ENCODE measurements at places on chromosomes 7 and 10.

GRCh38 chr10:126094537-126094936 is 198.2 kb downstream of the FANK1 start:
- DNase-seq: no peak

DNA sequence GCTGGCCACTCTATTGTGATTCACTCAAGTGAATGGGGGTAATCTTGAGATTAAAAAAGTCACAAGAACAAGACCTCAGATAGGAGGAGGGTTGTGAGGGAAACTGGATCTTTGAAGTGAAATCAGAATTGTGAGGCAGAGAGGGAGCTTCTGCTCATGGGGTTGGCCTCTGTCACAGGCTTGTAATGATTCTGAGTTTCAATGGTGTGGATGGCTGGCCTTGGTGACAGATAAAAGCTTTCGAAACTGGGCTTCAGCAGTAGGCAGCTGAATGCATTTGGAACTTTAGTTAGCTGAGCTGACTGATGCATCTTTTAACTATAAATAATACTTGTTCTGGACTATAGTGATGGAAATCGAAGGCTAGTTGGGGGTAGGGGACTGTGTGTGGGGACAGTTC is 12.2 kb downstream of the TAS2R60 start:
- DNase-seq: no peak

GRCh38 chr10:76404531-76404930 is 973.1 kb downstream of the LRMDA start:
- DNase-seq: no peak

- no peak for DNase-seq
Observed at GRCh38 chr10:79168210-79168609, 99.4 kb downstream of the ZMIZ1 start.

DNA sequence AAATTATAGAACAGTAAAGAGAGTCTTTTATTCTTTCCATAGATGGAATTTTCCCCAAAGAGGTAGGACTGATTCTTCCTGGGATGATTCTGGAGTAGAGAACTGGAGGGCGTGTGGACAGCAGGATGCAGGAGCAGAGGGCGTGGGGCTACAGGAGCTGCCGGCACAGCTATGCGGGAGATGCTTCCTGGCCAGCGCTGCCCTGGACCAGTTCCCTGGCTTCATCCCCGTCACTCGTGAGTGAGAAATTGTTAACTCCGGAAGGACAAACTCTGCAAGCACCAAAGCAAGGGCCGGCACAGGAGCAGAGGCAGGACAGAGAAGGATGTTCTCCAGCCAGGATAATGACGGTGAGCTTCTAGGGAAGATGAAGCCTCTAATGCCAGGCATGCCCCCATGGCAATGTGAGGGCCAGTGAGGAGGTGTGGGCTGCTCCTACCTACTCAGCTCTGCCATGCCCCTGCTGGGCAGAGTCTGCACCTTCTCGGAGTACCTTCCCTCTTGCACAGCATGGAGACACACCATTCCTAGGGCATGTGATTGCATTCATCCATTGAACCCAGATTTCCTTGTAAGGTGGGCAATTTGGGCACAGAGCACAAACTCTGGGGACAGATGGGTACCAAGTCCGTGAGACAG is 760.9 kb upstream of the IGFBP3 start:
- peak; percentile 26 for DNase-seq

DNA sequence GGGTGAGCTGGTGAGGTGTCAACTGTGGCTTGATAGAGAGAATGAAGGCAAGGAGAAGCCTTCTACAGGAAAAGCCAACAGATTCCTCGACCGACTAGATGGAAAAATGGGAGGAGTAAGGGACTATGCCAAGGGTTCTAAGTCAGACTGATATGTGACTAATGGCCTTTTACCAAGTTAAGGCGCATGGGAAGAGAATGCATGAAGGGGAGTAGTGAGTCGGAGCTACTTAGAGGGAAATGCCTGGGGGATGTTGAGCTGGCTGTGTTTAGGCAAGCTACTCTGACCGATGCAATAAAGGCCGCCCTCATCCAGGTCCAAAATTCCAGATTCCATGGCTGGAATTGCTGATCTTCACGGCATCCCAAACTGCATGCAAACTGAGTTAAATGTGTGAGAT is 48.2 kb downstream of the APBB1IP start:
- DNase-seq: peak; percentile 84

- DNase-seq: peak; percentile 9
Observed at GRCh38 chr10:89706011-89706410, 4.6 kb downstream of the KIF20B start.

DNA sequence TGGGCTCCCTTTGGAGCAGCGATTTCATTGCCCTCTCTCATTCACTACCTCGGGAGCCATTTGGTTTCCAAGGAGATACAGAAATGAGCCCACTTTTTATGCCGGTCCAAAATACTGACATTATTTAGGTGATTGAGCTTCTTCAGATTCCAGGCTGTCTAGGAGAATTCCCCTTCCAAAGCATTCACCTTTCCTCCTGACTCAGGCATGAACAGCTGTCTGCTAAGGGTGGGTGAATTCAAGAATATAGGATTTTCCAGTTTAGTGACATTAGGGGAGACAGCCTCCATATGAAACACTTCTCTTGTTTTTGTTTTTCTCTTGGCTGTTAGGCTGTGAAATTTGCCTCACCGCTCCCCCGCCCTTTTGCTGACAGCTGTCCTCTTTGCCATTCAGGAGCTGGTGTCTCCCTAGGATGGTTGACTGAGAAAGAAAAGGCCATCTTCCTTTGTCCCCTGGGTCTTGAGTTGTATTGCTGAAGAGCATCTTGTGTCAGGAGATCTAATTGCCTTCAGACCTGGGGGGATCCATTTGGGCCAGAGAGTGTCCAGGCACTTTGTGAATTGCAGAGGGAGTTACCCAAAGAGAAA is 56.7 kb downstream of the LRRC4 start:
- no peak for DNase-seq

DNA sequence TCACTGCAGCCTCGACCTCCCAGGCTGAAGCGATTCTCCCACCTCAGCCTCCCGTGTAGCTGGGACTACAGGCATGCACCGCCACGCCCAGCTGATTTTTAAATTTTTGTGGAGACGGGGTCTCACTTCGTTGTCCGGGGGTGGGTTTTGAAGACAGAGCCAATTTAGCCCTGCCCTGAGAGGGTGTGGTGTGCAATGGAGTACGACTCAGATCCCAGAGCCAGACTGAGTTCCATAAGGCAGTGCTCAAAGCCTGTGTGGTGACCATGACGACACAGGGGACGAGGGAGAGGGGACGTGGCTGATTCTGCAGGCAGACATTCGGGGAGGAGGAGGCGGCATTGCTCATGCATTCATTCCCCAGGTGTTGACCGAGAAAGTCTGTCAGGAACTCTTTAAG is 72.1 kb downstream of the ZMIZ1 start:
- no peak for DNase-seq

DNA sequence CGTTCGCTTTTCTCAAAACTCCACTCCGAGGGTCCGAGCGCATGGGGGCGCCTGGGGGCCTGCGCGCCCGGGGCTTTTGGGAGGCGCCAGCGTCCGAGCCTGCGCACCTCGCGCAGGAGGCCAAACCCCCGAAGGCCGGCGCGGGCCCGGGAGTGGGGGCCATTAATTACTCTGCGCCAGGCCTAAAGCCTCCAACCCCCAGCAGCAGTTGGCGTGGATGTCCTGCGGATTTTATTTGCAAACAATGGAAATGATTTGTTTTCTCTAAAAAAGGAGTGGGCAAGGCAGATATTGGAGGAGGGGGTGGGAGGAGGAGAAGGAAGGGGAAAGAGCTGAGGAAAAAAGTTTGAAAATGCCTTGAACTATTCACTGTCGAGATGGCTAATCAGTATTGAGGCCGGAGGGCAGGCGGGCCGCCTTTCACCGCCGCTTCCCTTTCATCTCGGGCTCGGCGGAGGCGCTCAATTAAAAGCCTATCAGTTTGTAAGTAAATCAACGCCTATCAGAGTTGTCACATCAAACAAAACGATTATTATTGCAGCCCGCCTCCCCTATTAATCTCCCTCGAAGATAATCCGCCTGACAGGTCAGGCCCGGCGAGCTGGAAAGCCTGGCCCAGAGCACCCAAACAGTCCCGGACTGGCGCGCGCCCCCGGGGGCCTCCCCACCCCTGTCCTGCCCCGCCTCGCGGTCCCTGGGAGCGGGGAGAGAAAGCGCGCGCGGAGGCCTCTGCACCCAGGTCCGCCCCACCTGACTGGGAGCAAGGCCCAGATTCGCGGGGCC is 3.4 kb upstream of the ZNF503 start:
- no peak for DNase-seq

GRCh38 chr10:118031351-118032075 is 15.2 kb downstream of the RAB11FIP2 start:
- DNase-seq: no peak

DNA sequence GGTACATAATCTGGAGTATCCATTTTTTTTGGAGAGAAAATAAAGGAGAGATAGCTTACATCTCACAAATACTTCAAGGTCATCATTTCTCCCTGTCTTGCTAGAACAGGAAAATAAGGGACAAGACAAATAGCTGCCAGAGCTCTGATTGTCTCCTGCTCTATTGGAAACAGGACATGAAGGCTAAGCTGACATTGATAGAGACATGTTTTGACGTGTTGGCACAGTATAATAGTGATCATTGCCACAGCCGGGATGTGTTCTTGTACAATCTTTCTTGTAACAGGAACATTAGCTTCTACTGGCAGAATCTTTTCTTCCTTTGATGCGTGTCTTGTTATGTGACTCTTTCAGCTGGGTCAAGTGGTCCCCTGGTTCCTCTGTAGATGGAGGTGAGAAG is 279.3 kb upstream of the MTPN start:
- DNase-seq: no peak

DNA sequence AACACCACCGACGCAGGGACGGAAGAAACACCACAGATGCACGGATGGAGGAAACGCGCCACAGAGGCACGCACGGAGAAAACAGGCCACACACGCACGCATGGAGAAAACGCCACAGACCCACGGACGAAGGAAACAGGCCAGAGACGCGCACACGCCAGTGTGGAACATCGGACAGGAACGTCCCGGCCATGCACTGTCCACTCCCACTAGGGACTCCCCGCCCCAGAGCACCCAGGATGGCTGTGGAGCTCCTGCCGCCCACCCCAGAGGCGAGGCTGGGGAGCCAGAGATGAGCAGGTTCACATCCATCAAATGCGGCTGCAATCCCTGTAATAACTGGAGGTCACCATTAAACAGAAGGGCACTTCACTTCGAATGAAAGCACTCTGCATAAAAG is 17.3 kb downstream of the DIP2C start:
- no peak for DNase-seq

GRCh38 chr7:25002786-25003185 is 22.8 kb upstream of the OSBPL3 start:
- peak; percentile 33 for DNase-seq

GRCh38 chr7:143426479-143427142 is 16.6 kb upstream of the TAS2R60 start:
- no peak for DNase-seq

DNA sequence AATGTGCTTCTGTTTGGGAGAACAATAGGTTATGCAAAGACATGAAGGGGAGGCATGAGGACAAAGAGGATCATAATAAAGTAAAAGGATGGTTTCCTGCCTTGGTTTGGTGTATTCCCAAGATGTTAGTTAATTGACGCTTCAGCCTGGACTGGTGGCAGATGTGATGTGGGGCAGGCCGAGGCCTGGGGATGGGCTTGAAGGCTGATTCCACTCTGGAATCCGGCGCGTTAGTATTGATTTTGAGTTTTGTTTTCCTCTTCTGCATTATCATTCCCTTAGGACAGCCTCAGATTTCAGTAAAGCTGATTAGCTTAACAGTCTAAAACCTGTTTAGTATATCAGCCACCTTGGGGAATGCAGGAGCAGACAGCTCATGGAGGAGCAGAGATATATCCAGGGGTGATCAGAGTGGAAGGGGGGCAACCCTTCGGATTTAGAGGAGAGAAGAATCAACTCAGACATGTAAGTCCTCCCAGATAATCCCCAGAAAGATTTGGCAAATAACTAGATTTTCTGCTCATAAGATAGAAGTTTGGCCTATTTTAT is 159.8 kb upstream of the MTPN start:
- no peak for DNase-seq

DNA sequence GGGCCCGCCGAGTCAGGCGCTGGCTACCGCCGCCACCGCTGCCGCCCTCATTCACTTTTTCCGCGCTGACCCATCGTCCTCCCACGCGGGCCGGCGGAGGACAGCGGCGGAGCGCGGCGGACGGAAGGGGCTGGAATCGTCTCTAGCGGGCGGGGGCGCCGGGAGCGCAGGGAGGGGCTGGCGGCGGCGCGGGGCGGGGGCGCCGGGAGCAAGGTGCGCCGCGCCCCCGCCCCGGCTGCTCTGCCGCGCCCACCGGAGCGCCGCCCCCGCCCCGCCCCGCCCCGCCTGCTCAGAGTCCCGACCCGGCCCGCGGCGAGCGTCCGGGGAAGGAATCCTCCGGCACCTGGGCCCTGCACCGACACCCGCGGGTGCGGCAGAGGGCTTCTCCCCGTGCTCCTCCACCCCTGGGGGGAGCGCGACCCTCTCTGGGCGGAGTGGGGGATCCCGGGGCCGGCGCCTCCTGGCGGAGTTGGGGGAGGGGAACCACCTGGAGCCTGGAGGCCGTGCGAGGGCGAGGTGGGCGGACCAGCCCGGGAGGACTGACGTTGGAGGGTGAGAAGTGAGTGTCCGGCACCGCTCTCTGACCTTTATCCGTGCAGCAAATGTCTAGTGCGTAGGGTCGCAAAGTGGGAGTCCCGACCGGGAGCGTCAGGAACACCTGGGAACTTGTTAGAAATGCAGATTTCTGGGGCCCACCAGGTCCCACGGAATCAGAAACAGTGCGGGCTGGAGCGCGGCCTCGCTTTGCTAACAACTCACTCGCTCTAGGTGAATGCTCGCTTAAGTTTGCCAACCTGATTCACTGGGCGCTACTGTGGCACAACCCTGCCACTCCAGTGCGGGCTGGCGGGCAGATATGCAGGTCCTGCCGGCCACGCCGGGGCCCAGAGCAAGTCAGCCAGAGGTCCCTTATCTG is at the start of gene COBL:
Gene COBL, minus strand, starts transcription at position 144 of the 916 bp plus-strand sequence. CDS start 176 bp downstream, outside the sequence.
- DNase-seq: no peak

DNA sequence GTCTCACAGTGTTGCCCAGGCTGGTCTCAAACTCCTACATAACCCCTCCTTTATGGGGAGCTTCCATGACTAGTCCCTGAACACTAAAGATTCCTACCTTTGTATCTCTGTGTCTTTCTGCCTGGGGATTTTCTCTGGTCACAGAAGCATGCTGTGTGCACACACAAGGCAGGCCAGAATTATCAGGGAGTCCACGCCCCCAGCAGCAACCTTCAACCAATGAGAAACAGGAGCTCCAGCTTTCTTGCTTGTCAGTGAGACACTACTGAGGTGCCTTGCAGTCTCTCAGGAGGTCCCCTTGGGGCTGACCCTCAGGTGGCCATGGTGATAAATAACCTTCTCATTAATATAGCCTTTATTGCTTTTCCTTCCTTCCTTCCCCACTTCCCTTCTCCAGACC is 45.1 kb upstream of the AUTS2 start:
- no peak for DNase-seq

DNA sequence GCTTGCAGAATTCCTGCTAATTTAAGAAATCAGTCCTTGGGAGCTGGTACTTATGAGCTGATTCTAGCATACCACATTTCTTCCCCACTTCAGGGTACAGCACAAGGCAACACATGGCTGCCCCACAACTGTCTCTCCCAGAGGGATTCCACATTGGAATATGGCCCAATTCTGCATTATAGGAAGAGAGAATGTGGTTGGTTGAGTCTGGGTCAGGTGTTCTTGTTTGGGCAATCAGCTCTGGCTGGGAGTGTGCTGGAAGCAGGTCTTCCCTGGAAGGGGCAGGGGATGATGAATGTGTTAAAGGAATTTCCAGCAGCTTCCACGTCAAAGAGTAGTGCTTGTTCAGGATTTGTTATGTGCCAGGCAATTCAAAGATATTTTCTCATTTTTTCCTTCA is 95.7 kb downstream of the BUB3 start:
- no peak for DNase-seq

GRCh38 chr10:59179068-59179467 is 2.6 kb downstream of the PHYHIPL start:
- no peak for DNase-seq

- peak; percentile 65 for DNase-seq
Observed at GRCh38 chr10:32253276-32253675, 93.7 kb downstream of the EPC1 start.

Data from foreskin fibroblast (primary cell).